ENCODE measurements at places on chromosomes 6 and 20.

GRCh38 chr20:62149532-62150309, 6.2 kb downstream of the SS18L1 start:
- H3K4me1 ChIP-seq = peaks cover 30% of the 10 kb centered on the region
- H3K4me3 ChIP-seq = peak overlapping the region; percentile 23
- H3K36me3 ChIP-seq = peaks cover 35% of the 10 kb centered on the region
- peak; percentile 40 for DNase-seq
- H3K27ac ChIP-seq = peak overlapping the region; percentile 59

GRCh38 chr20:48877304-48877703, 44.2 kb upstream of the ARFGEF2 start:
- H3K4me1 ChIP-seq = peaks cover 14% of the 10 kb centered on the region
- no peak overlapping the region for H3K27ac ChIP-seq
- DNase-seq = no peak
- H3K4me3 ChIP-seq = no peak overlapping the region

DNA sequence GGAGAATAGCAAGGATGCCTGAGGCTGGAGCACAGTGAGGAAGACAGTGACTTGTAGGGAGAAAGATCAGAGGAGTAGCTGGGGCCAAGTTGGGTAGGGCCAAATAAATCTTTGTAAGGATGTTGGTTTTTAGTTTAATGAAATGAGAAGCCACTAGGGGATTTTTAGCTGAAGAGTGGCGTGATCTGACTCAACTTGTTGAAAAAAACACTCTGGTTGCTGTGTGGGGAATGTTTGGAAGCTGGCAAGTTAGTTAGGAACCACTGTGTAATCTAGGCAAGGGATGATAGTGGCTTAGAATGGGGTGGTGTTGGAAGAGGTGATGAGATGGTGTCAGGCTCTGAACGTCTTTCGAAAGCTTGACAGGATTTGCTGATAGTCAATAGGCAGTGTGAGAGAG, 176.1 kb upstream of the HDDC2 start:
- peaks cover 26% of the 10 kb centered on the region for H3K27me3 ChIP-seq
- no peaks in the 10 kb centered on the region for H3K36me3 ChIP-seq
- no peaks in the 10 kb centered on the region for H3K4me1 ChIP-seq
- no peak for DNase-seq
- no peak overlapping the region for H3K27ac ChIP-seq

DNA sequence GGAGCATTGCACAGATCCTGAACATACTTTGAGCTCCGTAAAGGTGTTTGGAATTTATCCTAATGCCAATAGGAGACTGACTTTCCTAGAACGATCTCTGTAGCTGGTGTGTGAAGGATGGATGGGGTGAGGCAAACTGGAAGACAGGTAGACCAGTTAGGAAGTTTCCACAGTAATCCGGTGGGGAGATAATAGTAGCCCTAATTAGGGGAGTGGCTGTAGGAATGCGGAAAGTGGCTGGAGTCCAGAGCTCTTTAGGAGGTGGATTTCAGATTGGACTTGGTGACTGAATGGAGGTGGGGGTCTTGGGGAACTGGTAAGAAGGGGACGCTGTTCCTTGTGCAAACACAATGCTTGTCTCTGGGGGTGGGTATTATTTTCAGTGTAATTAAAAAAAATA, 146.3 kb downstream of the SOX4 start:
- no peaks in the 10 kb centered on the region for H3K36me3 ChIP-seq
- no peaks in the 10 kb centered on the region for H3K27me3 ChIP-seq
- DNase-seq = no peak

GRCh38 chr20:34124469-34125249, 12.6 kb upstream of the EIF2S2 start:
- no peaks in the 10 kb centered on the region for H3K4me1 ChIP-seq
- no peak overlapping the region for H3K27ac ChIP-seq
- H3K36me3 ChIP-seq = no peaks in the 10 kb centered on the region
- peaks cover 23% of the 10 kb centered on the region for H3K27me3 ChIP-seq

DNA sequence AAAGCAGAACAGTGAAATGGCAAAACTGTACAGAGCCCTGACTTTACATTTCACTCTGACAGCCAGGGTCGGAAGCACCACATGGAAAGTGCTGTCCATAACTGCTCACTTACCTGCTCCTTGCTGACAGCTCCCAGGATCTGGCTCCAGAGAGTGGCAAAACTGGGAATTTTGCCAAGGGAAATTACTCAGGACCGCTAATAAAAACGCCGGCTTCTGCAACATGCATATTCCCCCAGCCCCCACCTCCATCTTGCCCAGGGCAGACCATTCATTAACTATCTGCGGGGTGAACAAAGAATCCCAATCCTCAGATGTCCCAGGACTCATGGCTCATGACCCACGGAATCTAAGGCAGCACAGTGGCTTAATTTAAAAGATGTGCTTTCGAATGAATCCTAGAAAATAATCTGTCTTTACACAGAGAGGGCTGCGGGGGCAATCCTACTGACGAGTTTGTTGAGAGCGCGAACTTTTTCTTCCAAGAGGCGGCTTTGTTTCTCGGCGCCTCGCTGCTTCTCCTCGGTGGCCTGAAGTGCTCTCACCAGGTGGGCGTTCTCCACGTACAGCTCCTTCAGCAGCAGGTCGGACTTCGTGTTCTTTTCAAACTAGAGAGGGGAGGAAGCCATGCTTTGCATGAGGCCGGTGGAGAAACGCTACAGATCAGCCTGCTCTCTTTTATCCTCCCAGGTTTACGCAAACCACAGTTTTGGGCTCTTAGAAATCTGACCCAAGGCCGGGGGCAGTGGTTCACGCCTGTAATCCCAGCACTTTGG, 45.8 kb downstream of the GINS1 start:
- no peak overlapping the region for H3K4me3 ChIP-seq
- no peaks in the 10 kb centered on the region for H3K27me3 ChIP-seq
- H3K4me1 ChIP-seq = no peaks in the 10 kb centered on the region

DNA sequence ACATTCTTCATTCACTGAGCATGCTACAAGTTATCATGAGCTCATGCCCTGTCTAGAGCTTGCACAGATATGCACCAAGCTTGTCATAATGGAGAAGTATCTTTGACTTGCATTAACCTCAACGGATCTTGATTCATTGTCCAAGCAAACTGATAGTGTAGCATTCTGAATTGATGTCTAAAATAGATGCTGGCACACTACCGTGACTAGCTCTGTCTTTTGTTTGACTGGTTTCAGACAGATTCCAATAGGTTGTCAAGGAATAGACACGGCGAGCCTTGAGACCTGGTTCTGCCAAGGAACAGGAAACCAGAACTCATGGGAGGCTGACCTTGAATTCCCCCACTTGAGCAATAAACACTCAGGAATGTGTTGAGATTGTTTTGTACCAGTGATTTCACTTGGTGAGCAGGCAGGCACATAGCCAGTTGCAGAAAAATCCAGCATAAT, 1153.1 kb upstream of the GJE1 start:
- H3K27ac ChIP-seq = no peak overlapping the region
- no peaks in the 10 kb centered on the region for H3K36me3 ChIP-seq
- H3K4me1 ChIP-seq = peaks cover 6% of the 10 kb centered on the region
- H3K4me3 ChIP-seq = no peak overlapping the region
- no peaks in the 10 kb centered on the region for H3K27me3 ChIP-seq

DNA sequence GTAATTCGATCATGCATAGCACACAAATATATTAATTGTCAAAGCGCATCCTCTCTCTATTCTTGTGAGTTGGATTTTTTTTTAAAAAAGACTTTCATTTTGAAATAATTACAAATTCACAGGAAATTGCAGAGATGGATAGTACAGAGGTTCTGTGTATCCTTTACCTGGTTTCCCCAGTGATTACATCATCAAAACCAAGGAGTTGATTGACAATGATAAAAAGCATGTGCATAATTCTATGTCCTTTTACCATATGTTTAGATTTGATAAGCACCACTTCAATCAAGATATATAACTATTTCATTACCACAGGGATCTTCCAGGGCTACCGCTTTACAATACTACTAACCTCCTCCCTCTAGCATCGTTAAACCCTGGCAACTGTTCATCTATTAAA, 40.2 kb downstream of the CCN2 start:
- H3K27me3 ChIP-seq = peaks cover 27% of the 10 kb centered on the region
- no peak for DNase-seq
- H3K4me3 ChIP-seq = no peak overlapping the region
- no peaks in the 10 kb centered on the region for H3K36me3 ChIP-seq

DNA sequence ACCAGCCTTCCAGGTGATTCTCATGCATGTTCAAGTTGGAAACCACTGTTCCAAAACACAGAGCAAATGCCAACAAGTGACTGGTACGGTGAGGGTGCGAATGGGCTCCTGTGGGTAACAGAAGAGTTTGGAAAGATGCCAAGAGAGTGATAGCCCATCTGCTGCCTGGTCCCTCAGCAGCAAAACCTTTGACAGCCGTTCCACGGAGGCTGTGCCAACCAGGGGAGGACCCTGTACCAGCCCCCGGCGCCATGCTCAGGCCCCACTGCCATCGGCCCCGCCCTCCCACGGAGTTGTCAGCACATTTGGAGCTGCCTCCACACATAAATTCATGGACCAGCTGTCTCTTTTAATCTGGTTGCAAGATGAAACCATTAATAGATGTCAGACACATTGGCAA, 4.4 kb upstream of the PTPRT start:
- no peak overlapping the region for H3K4me3 ChIP-seq
- peaks cover 11% of the 10 kb centered on the region for H3K27me3 ChIP-seq
- H3K36me3 ChIP-seq = no peaks in the 10 kb centered on the region
- no peak overlapping the region for H3K27ac ChIP-seq

GRCh38 chr20:4027590-4028265, 12.4 kb upstream of the RNF24 start:
- DNase-seq = no peak
- H3K4me1 ChIP-seq = peaks cover 32% of the 10 kb centered on the region
- no peaks in the 10 kb centered on the region for H3K36me3 ChIP-seq
- H3K27me3 ChIP-seq = no peaks in the 10 kb centered on the region
- peak overlapping the region; percentile 22 for H3K4me3 ChIP-seq
- no peak overlapping the region for H3K27ac ChIP-seq

DNA sequence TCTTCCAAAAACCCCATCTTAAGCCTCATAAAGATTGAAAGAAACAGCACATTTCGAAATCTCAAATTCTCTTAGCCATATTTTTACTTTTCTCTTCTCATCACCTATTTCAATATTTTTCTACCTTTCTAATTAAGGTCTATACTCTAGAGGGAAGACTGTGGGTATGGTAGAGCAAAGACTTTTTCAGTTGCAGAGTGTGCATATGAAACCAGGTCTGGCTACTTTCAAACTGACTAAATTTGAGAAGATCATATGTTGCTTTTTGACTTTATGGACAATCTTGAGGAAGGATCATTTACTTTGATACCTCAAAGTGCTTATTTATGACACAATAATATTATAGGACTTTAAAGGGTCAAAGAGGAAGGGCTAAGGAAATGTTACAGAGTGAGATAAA, 20.7 kb downstream of the FILIP1 start:
- no peaks in the 10 kb centered on the region for H3K4me1 ChIP-seq
- H3K27ac ChIP-seq = no peak overlapping the region
- H3K4me3 ChIP-seq = no peak overlapping the region
- DNase-seq = no peak
- H3K36me3 ChIP-seq = no peaks in the 10 kb centered on the region
- no peaks in the 10 kb centered on the region for H3K27me3 ChIP-seq

GRCh38 chr20:62860391-62860923, 1.2 kb downstream of the TCFL5 start:
- H3K4me1 ChIP-seq = peaks cover 18% of the 10 kb centered on the region
- DNase-seq = peak; percentile 48
- H3K4me3 ChIP-seq = peak overlapping the region; percentile 64
- H3K27me3 ChIP-seq = peaks cover 4% of the 10 kb centered on the region
- peak overlapping the region; percentile 5 for H3K27ac ChIP-seq
- peaks cover 30% of the 10 kb centered on the region for H3K36me3 ChIP-seq

- H3K4me1 ChIP-seq = peaks cover 7% of the 10 kb centered on the region
- no peaks in the 10 kb centered on the region for H3K27me3 ChIP-seq
- H3K36me3 ChIP-seq = no peaks in the 10 kb centered on the region
Observed at GRCh38 chr6:80637312-80637711, 530.8 kb downstream of the BCKDHB start.

GRCh38 chr6:142926494-142927270, 18.3 kb downstream of the HIVEP2 start:
- peak overlapping the region; percentile 92 for H3K27ac ChIP-seq
- no peaks in the 10 kb centered on the region for H3K27me3 ChIP-seq
- peaks cover 13% of the 10 kb centered on the region for H3K36me3 ChIP-seq
- H3K4me1 ChIP-seq = peaks cover 44% of the 10 kb centered on the region
- peak overlapping the region; percentile 84 for H3K4me3 ChIP-seq

DNA sequence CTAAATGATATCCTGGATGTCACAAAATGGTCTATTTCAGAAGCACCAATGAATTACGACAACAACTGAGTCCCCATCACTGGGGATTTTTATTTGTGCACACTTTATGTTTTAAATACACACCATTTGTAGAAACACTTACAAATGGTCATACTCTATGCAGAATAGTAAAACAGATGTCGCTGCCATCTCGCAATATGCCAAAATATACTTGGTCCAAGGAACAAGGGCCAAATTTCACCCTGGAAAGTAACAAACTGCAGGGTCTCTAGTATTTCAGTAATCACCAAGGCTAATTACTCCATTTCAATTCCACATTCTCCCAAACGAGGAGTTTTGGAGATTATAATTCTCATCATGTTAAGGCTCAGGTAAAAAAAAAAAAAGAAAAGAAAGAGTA, 215.2 kb downstream of the LMBRD1 start:
- no peaks in the 10 kb centered on the region for H3K4me1 ChIP-seq
- H3K27ac ChIP-seq = no peak overlapping the region
- no peak for DNase-seq
- peaks cover 90% of the 10 kb centered on the region for H3K27me3 ChIP-seq
- no peak overlapping the region for H3K4me3 ChIP-seq

DNA sequence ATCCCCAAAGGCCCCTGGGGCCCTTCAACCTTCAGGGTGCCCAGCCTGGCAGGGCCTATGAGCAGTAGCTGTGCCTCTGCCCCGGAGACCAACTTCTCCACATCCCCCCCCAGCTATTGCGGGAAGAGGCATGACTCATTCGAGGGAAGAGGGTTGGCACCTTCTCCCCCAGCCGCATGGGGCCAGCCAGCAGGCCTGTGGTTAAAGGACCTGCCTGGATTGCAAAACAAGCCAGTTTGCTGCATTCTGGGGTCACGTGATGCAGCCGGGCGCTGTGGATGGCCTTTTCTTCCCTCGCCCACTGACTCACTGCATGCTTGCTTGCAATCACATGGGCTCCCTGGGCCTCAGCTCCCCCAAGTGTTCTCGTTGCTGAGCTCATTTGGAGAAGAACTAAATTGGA, 182.5 kb downstream of the MAFB start:
- H3K4me1 ChIP-seq = peaks cover 41% of the 10 kb centered on the region
- no peaks in the 10 kb centered on the region for H3K36me3 ChIP-seq
- no peaks in the 10 kb centered on the region for H3K27me3 ChIP-seq
- peak; percentile 99 for DNase-seq
- H3K27ac ChIP-seq = peak overlapping the region; percentile 74

DNA sequence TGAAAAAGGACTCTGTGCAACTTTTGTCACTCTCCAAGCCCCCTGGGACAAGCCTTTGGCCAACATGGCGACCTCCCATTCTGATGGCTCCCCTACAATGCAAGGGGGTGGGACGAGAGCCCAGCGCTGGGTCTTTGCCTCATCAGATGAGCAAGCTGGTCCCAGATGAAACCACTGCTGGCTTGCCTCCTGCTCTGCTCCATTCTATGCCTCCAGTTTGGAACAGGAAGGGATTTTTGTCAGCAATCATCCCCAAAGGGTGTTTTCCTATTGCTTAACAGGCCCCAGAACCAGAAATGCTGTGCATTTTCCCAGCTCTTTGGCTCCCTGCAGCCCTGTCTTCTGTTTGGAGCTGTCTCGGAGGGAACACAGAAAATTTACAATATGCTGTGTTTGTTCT, 412.7 kb downstream of the MAFB start:
- no peak for DNase-seq
- no peaks in the 10 kb centered on the region for H3K36me3 ChIP-seq
- no peak overlapping the region for H3K4me3 ChIP-seq
- no peaks in the 10 kb centered on the region for H3K27me3 ChIP-seq
- no peak overlapping the region for H3K27ac ChIP-seq

Data from MCF 10A (cell line).